GM10248 (cell line): ENCODE measurements at places on chromosomes 6 and 20.

DNA sequence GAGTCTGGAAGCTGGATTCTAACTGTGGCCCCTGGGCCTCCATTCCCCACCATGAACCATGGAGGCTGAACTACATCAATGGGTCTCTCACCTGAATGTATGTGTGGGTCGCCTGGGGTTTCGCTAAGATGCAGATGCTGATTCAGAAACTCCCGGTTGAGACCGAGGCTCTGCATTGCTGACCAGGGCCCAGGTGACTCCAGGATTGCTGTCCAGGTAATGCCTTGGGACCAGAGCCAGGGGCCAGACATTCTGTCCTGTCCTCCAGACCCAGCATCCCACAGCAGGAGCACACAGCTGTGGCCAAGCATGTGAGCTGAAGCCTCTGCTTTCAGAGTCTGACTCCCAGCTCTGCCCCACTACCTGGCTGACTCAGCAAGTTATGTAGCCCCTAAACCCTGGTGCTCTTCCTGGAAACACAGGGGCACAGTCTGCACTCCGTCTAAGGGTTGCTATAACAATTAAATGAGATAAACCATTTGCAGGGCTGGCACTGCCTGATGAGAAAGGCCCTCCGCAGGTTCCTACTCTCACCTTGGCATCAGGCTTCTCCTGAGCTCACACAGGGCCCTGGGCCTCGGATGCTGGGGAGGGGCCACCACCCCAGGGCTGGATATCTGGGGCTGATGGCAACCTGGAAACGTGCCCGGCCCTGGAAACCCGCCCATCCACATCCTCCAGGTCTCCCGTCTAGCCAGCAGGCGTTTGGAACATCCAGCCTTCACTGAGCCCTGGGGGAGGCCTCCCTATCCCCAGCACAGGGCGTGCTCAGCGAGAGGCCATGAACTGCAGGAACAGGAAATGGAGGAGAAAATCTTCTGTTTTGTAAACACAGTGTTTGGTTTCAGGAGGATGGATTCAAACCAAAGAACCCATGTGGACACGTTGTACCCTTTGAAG, 175.7 kb downstream of the DLL1 start:
- no peak for DNase-seq

DNA sequence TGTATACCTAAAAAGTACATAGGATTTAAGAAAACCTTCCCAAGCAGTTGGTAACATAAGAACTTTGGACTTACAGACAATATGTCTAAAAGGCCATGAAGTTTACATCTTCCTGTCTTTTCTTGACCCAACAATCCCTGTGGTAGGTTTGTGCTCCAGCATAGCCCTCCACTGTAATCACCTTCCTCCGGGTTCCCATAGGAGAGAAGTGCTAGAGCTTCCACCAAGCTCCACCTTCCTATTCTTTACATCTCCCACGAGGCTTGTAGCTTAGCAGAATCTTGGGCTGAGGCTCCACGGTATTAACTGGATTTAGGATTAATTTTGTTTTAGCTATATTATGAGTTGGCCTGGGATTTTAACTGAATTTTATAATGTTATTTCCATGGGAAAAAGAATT, 23.3 kb downstream of the ADGRG6 start:
- no peak for DNase-seq

DNA sequence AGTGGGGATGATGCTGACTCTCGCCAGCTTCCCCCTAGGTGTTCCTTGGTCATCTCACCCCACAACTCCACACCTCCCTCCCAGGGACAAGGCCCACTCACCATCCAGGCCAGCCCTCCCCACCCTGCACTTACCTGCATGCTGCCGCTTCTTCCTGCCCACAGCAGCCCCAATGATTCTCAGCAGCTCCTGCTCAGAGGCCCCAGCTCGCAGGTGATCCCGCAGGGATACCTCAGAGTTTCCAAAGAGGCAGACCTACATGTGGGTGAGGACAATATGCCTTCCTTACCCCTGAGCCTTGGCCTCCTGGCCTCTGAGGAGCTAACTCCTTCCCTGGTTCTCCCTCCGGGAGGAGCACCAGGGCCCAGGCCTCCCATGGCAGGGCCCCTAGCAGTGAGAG, 24.6 kb downstream of the MOCS1 start:
- DNase-seq = no peak

DNA sequence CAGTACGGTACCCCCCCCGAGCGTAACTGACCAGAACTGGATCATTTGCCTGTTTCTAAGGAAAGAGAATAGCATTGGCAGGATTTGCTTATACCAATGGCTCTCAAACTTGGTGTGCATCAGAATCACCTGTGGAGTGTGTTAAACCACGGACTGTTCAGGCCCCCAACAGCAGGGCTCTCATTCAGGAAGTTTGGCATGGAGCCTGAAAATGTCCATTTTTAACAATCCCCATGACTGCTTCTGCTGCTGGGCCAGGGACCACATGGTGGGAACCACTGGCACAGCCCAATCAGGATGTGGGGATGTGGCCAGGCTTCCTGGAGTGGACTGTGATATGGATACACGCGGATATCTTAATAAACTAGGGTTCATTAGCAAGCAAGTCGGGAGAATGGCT, 53.9 kb downstream of the GTF2H5 start:
- DNase-seq = no peak

- DNase-seq = no peak
These were observed 64.6 kb downstream of the NUS1 start for GRCh38 chr6:117739869-117740268.

GRCh38 chr20:13770141-13770540, 14.6 kb downstream of the ESF1 start:
- DNase-seq = no peak

GRCh38 chr6:52284131-52284459, 447 bp downstream of the MCM3 start:
- DNase-seq = no peak

GRCh38 chr6:124123617-124124209, 320.0 kb downstream of the NKAIN2 start:
- no peak for DNase-seq

DNA sequence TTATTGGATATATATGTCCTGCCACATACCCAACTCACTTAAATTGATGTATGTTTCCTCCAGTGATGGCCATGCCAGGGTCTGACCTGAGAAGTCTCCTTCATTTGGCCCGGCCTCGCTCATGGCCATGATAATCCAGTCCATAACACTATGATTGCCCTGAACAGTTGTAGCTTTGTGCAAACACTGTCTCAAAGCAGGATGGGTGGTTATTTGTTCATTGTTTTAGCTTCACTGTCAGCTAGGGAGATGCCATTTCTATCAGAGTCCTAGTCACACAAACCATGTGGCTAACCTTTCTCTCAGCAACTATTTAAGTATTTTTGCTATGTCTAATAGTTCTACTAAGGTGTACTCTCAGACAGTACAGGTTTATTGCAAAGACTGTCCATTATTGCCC, 47.6 kb upstream of the ZNF337 start:
- DNase-seq = no peak

DNA sequence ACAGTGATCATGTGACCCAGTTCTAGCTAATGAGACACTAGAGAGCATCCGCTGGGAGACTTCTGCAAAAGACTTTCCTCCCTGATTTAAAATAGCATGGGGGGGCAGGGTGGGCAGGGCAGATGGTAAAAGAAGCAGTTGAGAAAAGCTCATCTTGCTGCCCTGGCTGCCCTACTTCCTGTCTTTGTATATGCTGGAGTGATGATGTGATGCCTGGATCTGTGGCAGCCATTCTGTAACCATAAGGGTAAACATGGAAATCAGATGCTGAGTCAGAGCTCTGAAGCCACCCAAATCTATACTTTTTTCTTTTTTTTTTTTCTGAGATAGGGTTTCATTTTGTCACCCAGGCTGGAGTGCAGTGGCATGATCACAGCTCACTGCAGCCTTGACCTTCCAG, 25.4 kb downstream of the ZFP64 start:
- no peak for DNase-seq

DNA sequence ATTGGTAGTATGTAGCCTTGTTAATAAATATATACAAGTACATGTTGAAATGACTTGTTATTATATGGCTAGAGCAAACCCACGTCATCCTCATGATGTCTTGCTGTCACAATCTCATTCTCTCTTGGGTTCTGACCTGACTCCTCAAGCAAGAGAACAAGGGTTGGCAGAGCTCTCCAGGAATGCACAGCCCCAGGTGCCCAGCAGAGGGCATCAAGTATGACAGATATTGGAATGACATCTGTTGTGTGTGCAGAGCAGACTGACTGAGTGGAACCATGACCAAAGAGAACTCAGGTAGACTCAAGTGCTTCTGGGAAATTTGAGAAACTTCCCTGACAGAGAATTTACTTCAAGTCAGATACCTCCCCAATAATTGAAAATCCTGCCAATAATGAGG, 90.6 kb downstream of the PAX1 start:
- DNase-seq = no peak

- DNase-seq = no peak
These were observed 10.9 kb upstream of the CD93 start for GRCh38 chr20:23096986-23097520.

- DNase-seq = no peak
These were observed 2.6 kb downstream of the SENP6 start for GRCh38 chr6:75604294-75604693.
